ENCODE measurements at places on chromosomes 4 and X.
A peak's percentile ranks its signal among the peaks of the same experiment; 100 is the strongest.

GRCh38 chr4:27142841-27143240, 282.2 kb downstream of the STIM2 start:
- DNase-seq, result no peak

DNA sequence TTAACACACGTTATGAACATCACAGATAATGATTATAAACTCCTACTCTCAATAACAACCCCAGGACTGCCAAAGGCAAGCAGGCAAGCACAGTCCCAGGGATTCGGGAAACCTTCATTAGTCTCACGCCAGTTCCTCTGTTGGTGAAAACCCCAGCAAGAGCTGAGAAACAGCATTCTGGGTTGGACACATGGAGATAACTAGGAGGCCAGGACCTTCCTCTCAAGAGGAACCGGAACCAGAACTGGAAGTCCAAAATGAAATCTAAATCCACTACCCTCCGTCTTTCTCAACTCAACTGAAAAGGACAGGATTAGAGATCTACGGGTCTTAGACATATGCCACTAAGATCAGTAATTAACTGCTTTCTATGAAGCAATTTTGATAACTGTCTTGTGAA, 3.8 kb downstream of the VEGFC start:
- no peak for DNase-seq

DNA sequence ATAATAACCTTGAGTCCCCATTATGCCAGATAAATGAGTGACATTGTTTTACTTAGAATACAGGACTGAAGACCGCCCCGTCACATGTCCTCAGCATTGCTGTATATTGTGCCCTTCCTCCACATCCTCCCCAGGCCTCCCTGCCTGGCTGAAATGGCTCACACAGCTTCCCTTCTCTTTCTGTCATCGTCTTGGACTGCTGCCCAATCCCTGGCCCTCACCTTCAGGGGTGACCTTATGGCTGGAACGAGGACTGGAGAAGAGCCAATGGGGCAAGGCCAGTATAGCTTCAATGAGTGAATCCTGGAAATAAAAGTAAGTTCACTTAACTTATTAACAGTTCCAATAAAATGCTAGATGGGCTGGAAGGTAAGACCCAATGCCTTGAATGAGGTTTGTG, 2.7 kb downstream of the KCNE5 start:
- no peak for DNase-seq

- no peak for DNase-seq
Measured at GRCh38 chr4:90207887-90208454, 80.8 kb downstream of the CCSER1 start.

DNA sequence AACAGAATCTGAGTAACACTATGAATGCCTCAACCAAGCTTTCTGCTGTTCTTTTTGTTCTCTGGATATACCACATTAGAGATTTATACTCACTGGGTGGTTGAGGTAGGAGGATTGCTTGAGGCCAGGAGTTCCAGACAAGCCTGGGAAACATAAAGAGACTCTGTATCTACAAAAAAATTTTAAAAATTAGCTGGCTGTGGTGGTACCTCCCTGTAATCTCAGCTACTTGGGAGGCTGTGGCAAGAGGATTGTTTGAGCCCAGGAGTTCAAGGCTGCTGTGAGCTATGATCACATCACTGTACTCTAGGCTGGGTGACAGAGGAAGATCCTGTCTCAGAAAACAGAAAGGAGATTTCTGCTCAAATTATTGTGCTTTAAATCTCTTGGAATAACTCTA, 161.6 kb upstream of the RAPGEF2 start:
- peak; percentile 25 for DNase-seq

DNA sequence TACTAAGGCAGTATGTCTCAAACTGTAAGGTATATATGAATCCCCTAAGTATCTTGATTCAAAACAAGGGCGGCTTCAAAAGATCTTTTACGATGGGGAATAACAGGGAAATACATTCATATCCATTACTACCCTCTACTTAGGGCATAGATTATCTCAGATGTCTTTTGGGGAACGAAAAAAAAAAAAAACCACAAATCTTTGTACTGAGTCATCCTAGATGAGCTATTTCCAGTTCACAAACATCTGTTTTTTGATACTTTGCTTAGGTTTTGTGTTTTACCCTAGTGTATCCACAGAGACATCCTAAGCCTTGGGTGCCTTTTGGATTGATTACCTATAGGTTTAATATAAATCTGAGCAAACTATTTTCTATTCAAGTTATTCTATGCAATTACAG, 457.2 kb downstream of the NLGN4X start:
- DNase-seq, result peak; percentile 15

DNA sequence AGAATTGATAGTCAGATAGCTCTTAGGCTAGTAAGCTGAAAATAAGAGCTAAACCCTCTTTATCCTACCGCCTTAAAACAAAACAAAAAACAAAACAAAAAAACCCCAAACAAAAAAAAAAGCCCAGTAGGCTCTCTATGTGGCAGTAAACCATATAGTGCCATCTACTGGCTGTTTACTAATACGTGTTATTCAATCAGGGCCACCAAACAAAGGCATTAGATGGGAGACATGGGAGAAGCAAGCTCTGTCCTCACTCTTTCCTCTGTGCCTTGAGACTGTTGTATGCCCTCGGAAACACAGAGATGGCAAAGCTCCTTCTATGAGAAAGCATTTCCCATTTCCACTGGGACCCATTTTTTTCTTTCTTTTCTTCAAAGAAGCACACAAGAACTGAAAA, 148.8 kb upstream of the MID1 start:
- peak; percentile 54 for DNase-seq

GRCh38 chr4:165700855-165701254, 172.2 kb upstream of the TLL1 start:
- DNase-seq, result peak; percentile 28

GRCh38 chrX:120790118-120790517, 85.5 kb downstream of the CT47B1 start:
- DNase-seq, result peak; percentile 81

GRCh38 chrX:35726176-35726575, 72.0 kb upstream of the MAGEB16 start:
- peak; percentile 67 for DNase-seq

GRCh38 chrX:63755892-63756291, 29.1 kb downstream of the ARHGEF9 start:
- DNase-seq, result no peak

- DNase-seq, result no peak
Measured at GRCh38 chr4:102404431-102404969, 59.2 kb upstream of the SLC39A8 start.
